ENCODE measurements at places on chromosomes 6 and 20. TPM values are rescaled to one million over a fixed set of nuclear protein-coding genes. Genes with fewer than 3 reads are reported as not detected.

The SNX5 gene
- total RNA-seq, result 120 TPM

The HUS1B gene
- total RNA-seq, result 0.16 TPM

The TUBB2B gene
- 95.6 TPM for total RNA-seq

The RIMS4 gene
- total RNA-seq, result not detected
